Anterior cingulate cortex (tissue), 58 donors: ENCODE measurements at places on chromosomes 7 and 10.
A peak's percentile ranks its signal among the peaks of the same experiment; 100 is the strongest.

DNA sequence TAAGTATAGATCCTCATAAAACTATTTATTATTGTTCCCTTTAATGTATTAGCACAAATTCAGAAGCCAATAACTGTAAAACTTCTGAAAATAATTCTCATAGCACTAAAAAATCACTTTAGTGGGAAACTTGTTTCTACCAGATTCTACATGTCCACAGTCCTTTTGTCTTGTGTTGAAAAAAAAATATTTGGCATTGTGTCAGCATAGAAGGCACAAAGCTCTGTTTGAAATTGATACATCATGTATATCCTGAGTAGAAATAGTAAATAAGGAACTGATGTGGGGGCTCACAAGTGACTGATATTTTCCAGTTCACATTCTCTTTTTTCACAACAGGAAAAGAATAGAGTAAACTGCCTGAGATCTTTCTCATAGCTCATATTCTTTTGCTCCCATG is 134.6 kb downstream of the GRM3 start:
- no peak for DNase-seq

DNA sequence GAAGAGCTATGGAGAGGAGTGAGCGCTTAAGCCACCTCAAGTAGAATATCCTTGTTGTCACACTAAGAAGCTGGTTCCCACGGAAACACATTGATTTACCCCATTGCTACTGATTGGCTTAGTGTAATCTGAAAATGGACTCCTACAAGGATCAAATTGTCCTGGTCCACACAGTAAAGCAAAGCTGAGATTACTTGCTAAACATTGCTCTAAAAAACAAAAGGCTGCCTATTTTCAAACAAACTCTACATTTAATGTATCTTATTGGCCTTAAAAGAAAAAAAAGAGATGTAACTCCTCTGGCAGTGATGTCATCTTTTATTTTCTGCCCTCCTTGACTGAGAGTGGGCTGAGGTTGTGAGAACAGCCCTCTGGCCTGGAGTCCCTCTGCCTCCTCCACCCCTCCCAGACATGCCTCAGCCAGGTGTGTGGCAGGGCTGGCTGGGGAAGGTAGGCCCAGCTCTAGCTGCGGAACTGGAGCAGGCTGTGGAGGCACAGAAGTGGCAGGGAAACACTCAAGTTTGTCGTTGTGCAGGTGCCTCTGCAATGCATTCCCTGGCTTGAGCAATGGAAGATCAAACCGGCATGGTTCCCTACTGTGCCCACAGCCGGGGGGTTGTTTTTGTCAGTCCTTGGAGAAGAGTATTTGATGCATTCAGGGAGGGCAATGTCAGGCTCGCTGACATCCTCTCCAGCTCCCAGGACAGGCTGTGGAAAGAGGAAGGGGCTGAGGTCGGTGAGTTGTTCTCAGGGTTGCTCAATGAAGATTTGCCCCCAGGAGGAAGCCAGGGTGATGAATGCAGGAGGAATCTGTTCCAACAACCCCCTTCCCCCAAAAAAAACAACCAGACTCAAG is 9.1 kb downstream of the KLF6 start:
- DNase-seq = no peak

DNA sequence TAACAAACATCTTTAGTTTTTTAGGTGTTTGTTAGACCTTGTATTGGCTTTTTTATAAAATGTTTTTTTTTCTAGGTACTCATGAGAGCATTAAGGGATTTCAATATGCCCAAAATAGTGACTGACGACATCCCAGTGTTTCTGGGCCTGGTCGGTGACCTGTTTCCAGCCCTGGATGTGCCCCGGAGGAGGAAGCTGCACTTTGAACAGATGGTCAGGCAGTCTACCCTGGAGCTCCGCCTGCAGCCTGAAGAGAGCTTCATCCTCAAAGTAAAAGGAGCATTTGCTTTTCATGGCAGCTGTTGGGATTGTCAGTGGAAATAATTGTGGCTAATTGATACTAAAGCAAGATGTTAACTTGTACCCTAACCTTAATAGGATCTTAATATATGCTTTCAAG is 161.5 kb downstream of the DNAH11 start:
- no peak for DNase-seq

GRCh38 chr10:28118985-28119628 is 120.2 kb upstream of the ODAD2 start:
- DNase-seq = no peak

DNA sequence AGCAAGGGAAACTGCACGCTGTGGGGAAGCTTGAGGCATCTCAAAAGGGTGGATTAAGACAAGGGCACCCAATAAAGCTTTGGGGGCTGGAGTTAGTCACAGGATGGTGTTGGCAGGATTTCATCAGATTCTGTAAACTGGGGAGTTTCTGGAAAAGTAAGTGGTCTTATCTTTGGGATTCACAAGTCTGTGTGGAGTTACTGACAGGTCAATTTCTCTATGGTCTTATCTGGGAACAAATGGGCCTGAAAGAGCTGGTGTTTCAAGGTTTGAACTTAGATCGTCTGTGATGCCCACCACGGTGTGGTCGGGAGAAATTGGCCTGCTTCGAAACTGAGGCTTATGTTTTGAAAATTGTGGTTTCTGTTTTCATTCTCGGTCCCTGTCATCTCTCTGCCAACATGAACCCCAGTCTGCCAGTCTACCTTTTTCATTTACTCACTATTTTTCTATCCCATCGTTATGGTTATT is 23.8 kb upstream of the AOAH start:
- no peak for DNase-seq

GRCh38 chr10:28628184-28628893 is 49.0 kb upstream of the BAMBI start:
- peak; percentile 71 for DNase-seq

- no peak for DNase-seq
Observed at GRCh38 chr7:150503581-150503980, 11.1 kb upstream of the GIMAP7 start.

DNA sequence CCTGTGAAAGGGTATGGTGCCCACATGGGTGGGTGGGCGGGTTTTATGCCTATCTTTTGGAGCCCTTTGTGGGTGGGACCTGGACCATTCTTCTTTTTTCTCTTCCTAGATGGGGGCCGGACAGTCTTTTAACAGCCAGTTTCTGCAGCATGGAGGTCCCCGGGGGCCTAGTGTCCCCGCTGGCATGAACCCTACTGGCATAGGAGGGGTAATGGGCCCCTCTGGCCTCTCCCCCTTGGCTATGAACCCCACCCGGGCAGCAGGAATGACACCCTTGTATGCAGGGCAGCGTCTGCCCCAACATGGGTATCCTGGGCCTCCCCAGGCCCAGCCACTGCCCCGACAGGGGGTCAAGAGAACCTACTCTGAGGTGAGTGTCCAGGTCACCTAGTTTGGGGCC is 9.1 kb downstream of the ZMIZ2 start:
- no peak for DNase-seq

DNA sequence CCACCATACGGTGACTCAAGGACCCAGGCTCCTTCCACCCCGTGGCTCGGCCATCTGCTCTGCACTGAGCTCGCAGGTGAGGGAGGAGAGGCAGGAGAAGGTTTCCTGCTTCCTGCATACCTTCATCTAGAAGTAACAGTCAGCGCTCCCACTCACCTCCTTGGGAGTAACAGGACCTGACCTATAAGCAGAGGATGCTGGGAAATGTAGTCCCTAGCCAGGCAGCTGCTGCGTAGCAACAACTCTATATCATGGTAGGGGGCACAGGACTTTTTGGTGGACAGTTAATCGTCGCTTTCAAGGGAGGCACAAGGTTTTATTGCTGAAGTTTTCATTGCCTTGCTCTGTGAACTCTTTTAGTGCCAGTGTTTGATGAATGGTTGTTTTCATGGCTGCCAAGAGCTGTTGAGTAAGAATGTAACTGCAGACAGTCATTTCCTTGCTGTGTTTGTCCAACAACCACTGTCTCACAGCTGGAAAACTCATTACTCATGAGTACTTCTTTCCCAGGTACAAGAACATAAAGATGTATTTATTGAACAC is 10.2 kb upstream of the ZFYVE27 start:
- DNase-seq = no peak

DNA sequence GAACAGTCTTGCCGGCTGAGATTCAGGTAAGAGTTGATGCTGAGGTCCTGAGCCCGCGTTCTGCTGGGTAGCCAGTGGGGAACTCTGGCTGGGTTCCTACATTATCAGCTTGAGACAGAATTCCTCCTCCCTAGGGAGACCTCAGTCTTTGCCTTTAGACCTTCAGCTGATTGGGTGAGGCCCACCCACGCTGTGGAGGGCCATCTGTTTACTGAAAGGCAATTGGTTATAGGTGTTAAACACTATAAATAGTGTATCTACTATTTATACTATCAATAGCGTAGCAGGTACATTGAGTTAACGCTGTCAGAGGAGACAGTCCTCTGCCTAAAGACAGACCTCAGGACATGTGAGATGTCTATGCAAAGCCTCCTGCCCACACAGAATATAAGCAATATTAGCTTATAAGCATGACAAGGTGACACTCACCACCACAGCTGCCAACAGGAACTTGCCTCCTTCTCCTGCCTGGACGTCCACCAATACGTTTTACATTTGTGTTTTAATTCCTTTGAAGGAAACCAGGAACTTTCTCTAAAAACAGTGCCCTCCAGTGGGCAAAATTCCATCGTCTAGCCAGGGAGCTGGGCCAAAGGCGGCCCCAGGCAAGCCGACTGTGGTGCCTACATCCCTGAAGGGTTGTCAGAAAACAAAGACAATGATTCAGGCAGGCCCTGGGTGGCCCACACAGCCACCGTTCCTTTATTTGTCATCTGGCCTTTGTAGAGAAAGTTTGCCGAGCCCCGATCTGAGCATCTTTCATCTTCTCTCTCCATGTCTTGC is 58.8 kb downstream of the INSIG1 start:
- DNase-seq = no peak

GRCh38 chr7:31948029-31948428 is 122.2 kb downstream of the PDE1C start:
- no peak for DNase-seq

DNA sequence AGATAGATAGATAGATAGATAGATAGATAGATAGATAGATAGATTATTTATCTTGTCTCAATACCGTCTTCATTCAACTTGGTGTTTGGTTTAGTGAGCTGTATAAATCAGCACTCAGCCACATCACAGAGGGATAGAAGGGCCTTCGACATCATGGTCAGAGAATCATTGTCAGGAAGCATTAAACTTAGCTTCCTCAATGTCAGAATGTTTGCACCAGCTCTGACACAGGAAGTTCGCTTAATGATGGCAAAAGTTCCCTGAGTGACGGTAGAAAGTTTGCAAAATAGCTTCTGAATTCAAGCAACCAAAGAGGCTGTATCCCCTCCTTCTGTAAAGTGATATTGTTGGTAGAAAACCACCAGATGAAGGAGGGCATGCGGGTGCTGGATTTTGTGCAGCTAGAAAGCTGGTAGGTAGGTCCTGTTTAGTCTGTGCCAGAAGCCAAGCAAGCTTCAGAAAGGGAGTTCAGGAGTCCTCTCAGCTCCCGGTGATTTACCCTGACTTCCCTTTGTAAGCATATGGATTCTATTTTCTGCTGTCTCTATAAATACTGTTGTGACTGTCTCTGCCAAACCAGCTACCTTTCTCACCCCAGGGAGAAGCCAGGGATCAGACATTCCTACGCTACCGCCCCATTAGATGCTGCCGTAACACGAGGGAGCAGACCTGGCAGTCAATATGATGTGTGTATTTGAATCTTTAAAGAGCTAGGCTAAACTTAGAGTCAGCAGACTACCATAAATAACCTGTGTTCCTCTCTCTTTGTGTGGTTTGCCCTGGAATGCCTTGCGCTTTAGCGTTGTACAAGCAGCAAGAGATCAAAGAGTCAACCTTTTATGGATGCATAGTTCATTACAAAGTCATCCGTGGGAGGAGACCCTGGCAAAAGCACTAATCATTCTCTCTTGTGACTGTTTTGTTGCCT is 200.5 kb upstream of the KIAA1217 start:
- no peak for DNase-seq

- DNase-seq = no peak
Observed at GRCh38 chr10:43203448-43204041, 63.3 kb downstream of the RASGEF1A start.

GRCh38 chr7:23222439-23223030 is 24.0 kb upstream of the GPNMB start:
- no peak for DNase-seq

DNA sequence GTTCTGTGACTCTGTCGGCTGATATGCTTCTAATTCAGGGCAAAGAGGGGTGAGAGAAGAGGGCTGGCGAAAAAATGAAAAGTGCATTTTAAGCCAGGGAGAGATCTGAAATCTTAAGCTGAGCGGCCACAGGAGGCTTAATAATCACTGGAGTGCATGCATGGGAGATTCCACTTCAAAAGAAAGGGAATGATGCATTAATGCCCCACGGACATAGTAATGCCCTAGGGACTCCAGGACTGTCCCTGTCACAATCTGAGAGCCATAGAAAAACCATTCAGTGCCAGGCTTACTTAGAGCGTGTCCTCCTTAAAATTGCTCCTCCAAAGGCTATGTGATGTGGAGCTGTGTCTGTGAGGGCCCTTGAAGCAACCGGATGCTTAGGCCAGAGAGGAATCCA is 75.1 kb downstream of the NHLRC2 start:
- DNase-seq = no peak

GRCh38 chr7:66913118-66914037 is 7.6 kb upstream of the TMEM248 start:
- DNase-seq = no peak

DNA sequence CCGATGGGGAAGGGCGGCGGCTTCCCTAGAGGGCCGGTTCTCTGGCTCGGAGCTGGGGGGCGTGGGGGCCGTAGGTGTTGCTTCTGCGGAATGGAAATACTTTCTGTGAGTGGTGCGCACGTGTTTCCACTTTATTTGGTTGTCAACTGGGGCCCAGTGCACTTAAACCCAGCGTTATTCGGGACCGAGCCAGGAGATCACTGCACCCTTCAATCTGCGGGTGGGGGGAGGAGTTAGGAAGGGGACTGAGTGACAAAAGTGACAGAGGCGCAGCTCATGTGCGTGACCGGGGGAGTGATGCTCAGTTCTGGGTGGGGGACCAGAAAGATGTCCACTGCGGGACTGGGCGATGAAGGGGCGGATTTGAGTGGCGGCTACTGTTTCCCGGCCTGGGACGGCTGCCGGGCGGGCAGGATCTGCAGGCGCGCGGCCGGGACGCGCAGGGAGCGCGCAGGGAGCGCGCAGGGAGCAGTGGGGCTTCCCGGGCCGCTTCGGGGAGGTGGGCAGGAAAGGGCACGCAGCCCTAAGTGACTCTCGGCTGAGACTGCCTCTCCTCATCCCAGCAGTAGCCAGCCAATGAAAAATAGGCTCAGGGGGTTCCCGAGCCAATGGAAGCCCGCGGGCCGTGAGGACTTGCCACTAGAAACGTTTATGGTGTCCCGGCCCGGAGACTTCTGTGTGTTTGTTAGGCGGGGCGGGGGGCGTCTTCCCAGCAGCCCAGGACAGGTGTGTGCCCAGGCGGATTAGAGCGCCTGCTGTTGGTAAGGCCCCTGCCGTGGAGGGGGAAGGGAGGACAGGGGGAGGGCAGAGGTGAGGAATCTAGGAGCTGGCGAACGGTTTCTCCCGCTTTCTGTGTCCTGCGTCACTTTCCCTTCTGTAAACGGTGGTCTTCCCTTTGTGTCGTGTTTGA is 54.3 kb upstream of the KDM7A start:
- DNase-seq = no peak
